Umbilical cord (tissue), 2 donors: ENCODE measurements at places on chromosomes 11 and 22. TPM values are rescaled to one million over a fixed set of nuclear protein-coding genes. Genes with fewer than 3 reads are reported as not detected.

GRCh38 chr11:64089493-64089892 lies 53.8 kb downstream of the FLRT1 start:
- DNase-seq: no peak

DNA sequence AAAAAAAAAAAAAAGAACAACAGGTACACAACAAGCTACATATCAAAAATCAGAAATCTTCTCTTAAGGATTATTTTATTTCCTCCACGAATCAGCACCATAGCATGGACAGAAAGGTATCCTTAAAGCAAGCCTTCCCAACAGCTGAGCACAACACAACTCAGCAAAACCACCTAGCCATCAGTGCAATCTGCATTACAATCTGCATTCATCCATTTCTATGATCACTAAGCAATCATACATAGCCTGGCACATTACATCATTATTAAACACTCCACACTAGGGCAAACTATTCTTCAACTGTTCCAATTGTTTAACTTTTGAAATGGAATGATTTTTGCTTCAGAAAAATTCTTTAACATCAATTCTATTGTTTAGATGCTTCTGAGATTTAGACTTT lies 29.0 kb downstream of the MRTFA start:
- no peak for DNase-seq

DNA sequence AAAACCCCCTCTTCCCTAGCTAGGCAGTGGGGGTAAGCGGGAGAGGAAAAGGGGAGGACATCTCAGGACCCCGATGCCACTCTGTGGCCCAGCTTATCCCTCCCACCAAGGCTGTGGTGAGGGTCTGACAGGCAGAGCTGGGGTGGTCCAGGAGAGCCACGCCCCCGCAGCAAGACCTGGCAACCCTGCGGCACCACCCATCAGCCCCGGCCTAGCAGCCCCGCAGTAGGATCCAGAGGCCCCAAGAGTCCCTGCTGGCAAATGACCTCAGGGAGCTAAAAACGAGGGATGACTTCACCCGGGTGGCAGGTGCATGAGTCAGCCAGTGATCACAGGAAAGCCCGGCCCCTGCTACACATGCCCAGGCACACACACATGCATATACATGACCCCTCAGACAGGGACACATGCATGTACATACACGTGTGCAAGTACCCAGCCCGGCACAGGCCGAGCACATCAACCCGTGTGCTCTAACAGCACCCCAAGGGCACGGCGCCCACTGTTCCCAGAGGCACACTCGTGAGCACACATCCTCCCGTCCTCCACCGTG lies 32.3 kb downstream of the ARVCF start:
- DNase-seq: peak; percentile 59

DNA sequence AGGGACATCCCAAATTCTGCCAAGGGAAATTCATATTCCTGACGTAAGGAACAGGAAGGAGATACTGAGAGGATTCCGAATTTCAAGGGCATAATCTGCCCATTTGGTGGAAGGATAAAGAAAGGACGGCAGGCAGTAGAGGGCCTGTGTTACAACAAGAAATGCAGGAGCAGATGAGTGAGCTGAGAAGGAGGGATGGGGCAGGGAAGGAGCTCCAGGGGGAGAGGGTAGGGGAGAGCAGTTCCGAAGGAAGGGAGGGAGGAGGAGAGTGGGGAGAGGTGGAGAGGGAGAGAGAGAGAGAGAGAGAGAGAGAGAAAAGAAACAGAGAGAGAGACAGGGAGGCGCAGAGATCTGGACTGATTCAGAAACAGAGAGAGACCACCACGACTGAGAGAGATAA lies 843 bp downstream of the OPCML start:
- no peak for DNase-seq

OR2AG1 gene
- 4.6 TPM for total RNA-seq

PAMR1 gene
- 51.5 TPM for total RNA-seq

NFAM1 gene
- total RNA-seq: 1.2 TPM

FUT4 gene
- 10.4 TPM for total RNA-seq

ZW10 gene
- 20.5 TPM for total RNA-seq

MYBPC3 gene
- 1.2 TPM for total RNA-seq
